ENCODE measurements at places on chromosomes 5 and 9.

- no peak for DNase-seq
These were observed 4.9 kb downstream of the TSPAN17 start for GRCh38 chr5:176652136-176652535.

DNA sequence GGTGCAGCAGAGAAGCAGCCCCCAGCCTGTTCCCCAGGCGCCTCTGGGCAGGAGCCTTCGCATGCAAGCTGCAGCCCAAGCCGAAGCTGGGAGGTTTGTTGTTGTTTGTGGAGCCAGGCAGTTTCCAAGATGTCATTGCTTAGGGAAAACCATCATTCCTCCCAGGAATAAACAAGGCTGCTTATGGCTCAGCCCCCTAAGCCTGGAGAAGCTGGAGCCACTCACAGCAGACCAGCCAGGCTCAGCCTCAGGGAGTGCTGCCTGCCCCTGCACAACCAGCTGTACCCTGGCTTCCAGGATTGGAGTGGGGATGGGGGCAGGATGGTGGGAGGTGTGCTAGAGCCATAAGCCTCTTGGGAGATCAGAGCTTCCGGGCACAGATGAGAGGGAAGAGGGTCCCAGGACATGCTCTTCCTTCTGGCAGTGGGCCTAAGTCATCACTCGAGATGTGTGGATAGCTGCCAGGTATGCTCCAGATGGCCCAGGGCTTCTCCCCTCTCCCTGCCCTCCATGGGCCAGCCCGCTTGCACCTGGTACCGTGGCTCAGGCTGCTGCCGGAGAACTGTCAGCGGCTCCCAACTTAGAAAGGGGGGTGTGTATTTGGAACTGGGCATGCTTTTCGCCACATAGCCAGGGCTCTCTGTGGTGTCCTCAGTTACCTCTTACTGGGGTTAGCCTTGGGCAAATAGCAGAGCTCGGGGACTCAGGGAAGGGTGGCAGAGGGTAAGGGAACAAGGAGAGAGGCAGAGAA is 105.2 kb downstream of the RGS3 start:
- no peak for DNase-seq

- no peak for DNase-seq
These were observed 137.7 kb upstream of the LMX1B start for GRCh38 chr9:126475933-126476555.

GRCh38 chr9:6757132-6757455 is 679 bp upstream of the KDM4C start:
- DNase-seq: no peak

GRCh38 chr9:33682551-33682950 is 112.8 kb upstream of the PRSS3 start:
- no peak for DNase-seq

GRCh38 chr5:116475338-116475737 is 99.3 kb downstream of the SEMA6A start:
- DNase-seq: no peak

GRCh38 chr9:15244001-15244441 is 63.0 kb downstream of the TTC39B start:
- DNase-seq: no peak

GRCh38 chr5:128673970-128674369 is 135.9 kb upstream of the FBN2 start:
- no peak for DNase-seq

DNA sequence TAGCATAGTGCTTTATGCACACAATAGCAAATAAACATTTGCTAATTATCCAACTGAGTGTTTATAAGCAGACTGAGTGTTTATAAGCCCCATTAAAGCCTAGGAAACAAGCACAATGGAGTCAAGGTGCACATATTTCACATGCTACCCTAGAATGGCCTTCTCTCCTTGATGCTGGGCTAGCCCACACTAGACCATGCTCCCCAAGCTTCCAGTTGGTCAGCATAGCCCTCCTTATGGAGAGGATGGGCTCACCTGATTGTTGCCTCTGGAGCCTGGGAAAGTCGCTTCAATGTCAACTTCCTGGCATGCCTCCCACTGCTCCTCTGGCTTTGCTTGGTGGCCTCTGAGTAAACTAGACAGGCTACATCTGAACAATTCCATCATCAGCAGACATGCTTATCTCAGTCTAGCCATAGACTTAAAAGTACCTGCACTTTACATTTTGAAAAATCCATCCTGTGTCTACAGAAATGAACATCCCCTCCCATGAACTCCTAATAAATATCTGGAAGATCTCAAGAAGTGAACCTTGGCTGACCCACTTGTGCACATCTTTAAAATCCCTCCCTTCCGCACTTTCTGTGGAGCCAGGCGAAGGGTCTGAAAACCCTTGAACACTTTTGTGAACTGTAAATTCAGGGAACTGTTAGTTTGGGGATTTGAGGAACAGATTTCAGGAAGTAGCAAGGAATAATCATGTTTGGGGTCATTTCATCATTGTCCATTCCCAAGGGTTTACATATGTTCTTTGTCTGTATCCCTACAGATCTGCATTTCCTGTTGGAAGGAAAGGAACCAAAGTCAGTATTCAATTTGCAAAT is 486.6 kb downstream of the ARHGEF28 start:
- DNase-seq: no peak

- peak; percentile 57 for DNase-seq
These were observed 429.9 kb downstream of the NR2F1-AS1 start for GRCh38 chr5:93151121-93151520.

DNA sequence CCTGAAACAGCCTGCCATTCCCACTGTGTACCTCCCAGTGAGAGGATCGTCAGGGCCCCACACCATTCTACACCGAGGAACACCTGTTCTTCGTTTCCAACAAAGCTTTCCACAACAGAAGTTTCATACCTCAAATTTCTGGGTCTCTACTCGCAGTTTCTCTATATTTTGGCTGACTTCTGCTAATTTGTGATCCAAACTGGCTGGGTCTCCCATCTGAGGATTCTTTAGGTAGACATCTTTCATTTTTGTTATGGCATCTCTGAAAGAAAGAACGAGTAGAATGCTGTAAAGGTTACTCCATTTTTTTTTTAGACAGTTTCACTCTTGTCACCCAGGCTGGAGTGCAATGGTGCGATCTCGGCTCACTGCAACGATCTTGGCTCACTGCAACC is 67.5 kb downstream of the USP20 start:
- DNase-seq: no peak

- DNase-seq: no peak
These were observed 11.4 kb upstream of the DUSP1 start for GRCh38 chr5:172782169-172783039.

GRCh38 chr9:19493876-19494275 is 85.1 kb downstream of the ACER2 start:
- no peak for DNase-seq

- DNase-seq: no peak
These were observed 32.9 kb downstream of the ROPN1L start for GRCh38 chr5:10474521-10475075.

DNA sequence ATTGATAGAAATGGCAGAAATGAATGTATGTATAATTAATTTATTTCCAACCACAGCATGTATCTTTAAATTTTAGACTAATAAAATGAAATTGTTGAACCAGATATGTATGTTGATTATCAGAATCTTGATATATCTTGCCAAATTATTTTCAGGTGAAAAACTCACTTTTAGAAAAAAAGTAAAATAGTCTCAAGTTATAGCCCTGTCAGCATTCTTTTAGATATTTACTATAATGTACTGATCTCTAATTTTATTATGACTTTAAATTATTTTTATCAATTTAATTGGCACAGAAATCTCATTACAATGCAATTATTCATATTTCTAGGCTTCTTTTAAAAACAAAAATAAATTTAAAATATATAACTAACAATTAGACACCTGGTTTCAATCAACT is 1990.4 kb upstream of the CDH6 start:
- no peak for DNase-seq

All from kidney capillary endothelial cell (primary cell).